Cardiac septum (tissue), 1 donor: ENCODE measurements at places on chromosomes 1 and 21. TPM values are rescaled to one million over a fixed set of nuclear protein-coding genes. Genes with fewer than 3 reads are reported as not detected.

DNA sequence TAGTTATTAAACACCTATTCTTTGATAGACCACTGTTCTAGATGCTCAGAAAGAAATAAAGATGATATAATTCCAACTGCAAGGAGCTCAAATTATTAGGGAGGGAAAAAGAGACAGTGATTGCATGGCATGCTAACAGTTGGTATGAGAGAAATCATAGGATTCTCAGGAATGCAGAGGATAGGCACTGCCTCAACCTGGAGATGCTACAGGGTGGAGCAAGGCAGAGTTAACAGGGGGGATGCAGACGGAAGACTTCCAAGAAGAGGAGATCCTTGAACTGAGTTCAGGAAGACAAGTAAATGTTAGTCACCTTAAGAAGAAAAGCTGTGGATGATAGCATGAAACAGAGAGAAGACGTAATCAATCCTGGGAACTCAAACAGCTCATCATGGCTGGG lies 123.7 kb downstream of the DAB1 start:
- DNase-seq, result no peak

- no peak for DNase-seq
These were observed 94.8 kb downstream of the MIS18A start for GRCh38 chr21:32184065-32184464.

The HSPB7 gene
- total RNA-seq, result 3,889 TPM

GRCh38 chr1:151342569-151342968 lies 4.5 kb downstream of the RFX5 start:
- no peak for DNase-seq

The TCEA3 gene
- 46.0 TPM for total RNA-seq

DNA sequence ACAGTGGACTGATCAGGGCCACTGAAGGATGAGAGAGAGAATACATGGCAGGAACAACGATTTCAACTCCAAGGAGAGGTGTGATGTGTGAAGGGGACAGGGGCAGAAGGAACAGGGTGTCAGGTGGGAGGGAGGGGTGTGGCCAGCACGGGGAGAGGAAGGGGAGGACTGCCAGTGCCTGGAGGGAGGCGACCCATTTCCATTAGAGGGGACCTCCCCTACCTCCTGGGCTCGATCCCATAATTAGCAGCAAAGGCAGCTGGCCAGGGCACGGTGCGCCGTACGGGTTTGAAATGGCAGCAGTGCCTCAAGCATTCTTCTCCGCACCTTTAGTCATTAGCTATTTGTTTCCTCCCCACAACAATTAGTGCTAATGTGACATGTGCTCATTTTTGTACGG lies 22.7 kb downstream of the CRYAA start:
- DNase-seq, result no peak

- DNase-seq, result no peak
These were observed 15.6 kb downstream of the TRAPPC10 start for GRCh38 chr21:44027607-44028286.

The PRDM15 gene
- total RNA-seq, result 3.5 TPM

- no peak for DNase-seq
These were observed 5.6 kb downstream of the PRELP start for GRCh38 chr1:203481196-203481595.

The VWA1 gene
- total RNA-seq, result 35.3 TPM

DNA sequence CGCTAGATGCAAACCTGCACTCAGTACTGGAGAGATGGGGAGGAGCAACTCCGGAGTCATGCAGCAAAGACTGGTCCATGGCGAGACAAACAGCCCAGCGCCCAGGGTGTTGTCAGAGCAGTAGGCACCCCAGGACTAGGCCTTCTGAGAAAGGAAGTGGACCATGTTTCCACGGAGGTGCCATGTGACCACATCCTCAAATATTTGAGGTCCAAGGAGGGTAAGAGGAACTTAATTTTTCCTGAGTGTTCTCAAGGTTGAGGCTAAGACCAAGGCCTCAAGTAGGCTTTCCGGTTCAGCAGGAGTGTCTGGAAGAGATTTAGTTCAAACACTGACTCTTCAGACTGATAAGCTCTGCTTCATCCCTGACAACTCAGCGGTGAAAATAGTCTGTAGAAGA lies 186.2 kb downstream of the RHOU start:
- DNase-seq, result no peak

DNA sequence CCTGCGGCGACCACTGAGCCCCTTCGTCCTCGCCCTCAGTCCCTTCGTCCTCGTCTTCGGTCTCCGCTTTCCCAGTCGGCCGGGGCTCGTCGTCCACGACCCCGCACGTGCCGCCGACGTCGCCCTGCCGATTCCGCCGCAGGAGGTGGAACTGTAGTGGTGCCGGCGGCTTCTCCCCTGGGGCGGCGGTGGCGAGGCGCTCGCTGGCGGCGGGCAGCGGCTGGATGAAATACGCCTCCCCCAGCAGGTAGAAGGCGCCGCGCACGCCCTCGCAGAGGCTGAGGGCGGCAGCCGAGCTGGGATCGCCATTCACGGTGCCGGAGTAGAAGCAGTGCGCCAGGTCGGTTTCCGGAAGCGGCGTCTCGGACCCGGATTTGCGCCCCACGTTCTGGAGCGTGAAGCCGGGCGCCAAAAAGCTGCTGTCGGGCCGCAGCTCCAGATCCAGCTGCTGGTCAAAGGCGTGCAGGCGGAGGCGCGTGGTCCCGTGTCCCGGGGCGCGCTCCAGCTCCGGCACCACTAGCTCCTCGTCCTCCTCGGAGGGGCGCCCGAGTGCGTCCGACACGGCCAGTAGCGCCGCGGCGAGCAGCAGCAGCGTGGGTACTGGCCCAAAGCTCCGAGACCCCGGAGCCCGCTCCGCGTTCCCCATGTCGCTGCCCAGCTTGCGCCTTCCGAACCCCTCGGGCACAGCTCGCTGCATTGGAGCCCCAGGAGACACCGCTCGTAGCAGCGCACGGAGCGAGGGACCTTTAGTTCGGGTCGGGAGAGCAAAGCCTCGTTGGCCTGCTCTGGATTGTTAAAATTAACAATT lies 747 bp downstream of the ADAMTS1 start:
- DNase-seq, result no peak

DNA sequence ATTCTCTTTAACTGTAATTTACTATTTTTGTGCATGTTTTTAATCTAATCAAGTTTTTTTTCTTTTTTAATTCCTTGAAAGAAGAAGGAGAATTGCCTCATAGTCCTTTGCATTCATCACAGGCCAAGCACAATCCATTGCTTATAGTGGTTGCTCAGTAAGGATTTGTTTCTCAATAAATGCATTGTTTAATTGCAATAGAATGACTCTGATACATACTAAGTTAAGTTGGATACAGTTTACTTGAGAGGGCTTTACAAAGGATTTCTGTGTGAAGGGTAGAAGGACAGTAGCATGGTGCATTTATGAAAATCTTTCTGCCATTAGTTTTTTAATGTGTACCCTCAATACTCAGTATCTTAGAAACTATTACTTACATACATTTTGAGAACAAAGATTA lies 186.2 kb downstream of the LRRIQ3 start:
- DNase-seq, result no peak

DNA sequence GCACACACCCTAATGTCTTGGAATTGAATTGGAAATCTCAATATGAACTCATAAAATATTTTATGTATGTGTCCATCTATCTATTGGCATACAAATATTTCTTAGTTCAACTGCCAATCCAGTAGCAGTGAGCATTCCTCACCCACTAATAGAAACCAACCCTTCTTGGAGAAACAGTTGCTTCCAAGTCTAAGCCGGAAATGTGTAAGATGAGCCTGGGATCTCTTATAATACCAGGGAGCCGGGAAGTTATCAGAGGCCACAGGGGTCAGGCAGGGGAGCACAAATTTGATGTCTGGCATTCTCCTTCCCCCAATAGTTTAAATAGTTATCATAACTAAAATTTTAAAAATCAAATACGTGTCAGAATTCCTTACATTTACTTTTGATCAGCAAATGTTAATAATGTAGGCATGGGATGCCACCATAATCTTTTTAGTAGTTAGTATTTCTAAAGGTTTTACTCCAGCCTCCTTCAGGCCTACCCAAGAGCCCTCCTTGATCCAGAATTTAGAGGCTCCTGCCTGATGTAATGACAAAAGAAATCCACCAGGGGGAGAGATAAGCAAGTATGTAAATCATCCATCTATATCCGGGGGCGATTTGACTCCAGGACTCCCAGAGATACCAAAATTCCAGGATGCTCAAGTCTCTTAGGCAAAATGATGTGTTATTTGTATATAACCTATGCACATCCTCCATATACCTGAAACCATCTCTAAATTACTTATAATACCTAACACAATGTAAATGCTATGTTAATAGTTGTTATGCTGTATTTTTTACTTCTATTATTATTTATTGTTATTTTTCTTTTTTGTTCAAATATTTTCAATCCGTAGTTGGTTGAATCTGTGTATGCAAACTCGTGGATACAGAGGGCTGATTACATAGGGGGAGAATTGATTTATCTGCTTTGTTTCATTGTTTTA lies 218.7 kb upstream of the COA6 start:
- DNase-seq, result no peak

The SMG5 gene
- total RNA-seq, result 112 TPM

The DVL1 gene
- 96.2 TPM for total RNA-seq

- peak; percentile 89 for DNase-seq
These were observed 53.4 kb downstream of the TOMM20 start for GRCh38 chr1:235075048-235075776.

DNA sequence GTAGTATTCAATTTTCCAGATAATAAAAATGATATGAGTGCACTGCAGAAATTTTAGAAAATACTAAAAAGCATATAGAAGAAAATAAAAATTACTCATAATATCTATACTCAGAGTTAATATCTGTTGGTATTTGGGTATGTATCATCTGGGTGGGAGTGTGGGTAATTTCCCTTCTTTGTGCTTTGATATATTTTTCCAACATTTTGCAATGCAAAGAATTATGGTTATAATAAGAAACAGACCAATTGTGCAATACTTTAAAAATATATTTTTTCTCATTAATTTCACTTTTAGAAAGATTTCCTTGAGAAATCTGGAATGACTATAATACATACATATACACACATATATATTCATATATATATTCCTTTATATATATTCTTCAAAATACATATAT lies 665.7 kb downstream of the ADGRL2 start:
- DNase-seq, result no peak

The NUDT4B gene
- total RNA-seq, result not detected

DNA sequence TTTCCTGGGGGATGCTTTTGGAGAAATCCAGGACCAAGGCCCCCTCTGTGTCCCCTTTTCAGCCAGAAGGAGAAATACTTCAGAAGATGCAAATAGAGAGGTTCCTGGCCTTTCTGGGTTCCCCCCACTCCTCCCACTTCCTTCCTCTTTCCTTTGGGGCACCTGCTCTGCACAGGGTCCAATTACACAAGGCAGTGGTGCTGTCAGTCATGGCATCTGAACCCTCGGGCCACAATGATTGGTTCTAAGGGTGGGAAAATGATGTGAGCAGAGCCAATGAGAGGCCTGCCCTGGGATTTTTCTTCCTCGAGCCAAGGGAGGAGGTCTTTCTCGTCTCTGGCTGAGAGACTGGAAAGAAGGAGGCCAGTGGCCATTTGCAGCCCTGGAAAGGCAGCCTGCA lies 282.2 kb downstream of the NPHP4 start:
- no peak for DNase-seq

DNA sequence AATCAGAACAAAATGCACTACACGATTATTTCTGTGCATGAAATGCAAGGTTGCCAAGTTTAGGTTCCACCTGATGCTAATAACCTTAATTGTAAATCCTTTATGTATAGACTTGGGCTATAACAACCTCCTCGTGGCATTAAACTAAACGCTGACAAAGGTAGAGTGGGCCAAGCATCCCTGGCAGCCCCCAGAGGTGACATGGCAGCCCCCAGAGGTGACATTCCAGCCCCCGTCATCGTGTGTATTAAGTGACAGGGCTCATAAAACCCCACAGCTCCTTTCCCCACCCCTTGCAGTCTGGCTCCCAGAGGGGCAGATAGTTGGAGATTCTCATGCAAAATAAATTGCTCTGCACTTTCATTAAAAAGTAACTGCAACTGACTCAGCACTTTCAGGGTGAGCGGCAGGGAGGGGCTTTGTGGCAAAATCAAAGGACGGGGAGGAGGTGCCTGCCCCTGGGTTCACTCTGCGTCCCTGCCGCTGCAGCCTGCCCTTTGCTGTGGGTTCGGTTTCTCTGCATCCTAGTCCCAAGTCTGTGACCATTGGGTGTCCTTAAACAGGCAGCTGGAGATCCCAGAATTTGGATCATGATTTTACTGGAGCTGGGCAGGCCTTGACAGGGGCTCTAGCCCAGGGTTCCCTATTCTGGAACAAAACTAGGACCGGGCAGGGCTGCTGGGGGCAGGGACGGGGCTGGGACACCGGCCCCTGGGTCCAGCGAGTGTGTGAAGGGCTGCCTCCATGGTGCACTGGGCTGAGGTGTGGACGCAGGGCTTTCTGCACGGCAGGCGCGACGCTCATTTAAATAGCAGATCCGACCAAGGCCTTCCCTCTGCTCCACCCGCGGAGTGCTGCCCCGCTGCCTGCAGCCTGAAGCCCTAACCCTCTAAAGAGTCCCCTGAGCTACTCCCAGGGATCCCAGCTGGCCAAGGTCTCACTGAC lies 234.9 kb upstream of the VAMP3 start:
- no peak for DNase-seq

The LCK gene
- 0.54 TPM for total RNA-seq

GRCh38 chr1:60091195-60091715 lies 17.7 kb upstream of the C1orf87 start:
- DNase-seq, result no peak

The CADM3 gene
- 1.0 TPM for total RNA-seq

The OR2T33 gene
- not detected for total RNA-seq

GRCh38 chr1:30886710-30887428 lies 21.7 kb downstream of the SDC3 start:
- no peak for DNase-seq
